ENCODE measurements at places on chromosomes 7 and 10.

DNA sequence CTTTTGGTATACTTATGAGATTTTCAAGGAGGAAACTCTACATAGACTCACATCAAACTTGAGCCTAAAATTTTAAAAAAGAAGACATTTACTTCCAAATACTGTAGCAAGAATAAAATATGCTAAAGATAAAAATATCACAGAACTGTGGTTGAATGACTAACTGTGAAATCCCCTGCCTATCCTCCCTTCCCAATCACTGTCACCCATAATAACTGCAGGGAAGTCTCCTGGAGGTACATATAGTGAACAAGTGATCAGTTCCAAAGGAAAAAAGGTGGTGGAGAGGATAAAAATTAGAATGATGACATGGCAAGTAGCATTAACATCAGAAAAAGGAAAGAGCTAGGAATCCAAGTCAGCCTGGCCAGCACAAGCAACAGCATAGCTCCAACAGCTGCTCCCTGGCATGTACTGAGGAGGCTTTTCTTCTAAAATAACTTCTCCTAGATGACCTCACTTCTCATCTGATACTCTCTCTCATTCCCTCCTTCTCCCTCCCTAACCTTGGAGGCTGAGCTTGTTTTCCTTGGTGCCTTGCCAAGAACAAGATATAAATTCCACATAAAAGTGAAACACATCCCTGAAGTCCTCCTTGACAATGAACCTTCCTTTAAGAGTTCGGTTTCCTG lies 124.0 kb downstream of the IQUB start:
- DNase-seq, result no peak

GRCh38 chr7:127618042-127618441 lies at the start of gene PAX4:
Gene PAX4 (minus strand): TSS chr7:127618142. CDS start chr7:127615928, 2,214 bp downstream.
- DNase-seq, result no peak

GRCh38 chr10:93437086-93437945 lies 44.8 kb downstream of the MYOF start:
- DNase-seq, result peak; percentile 74

GRCh38 chr10:50522908-50523307 lies 100.8 kb downstream of the SGMS1 start:
- no peak for DNase-seq

GRCh38 chr7:121666306-121666705 lies 206.7 kb upstream of the PTPRZ1 start:
- DNase-seq, result no peak

DNA sequence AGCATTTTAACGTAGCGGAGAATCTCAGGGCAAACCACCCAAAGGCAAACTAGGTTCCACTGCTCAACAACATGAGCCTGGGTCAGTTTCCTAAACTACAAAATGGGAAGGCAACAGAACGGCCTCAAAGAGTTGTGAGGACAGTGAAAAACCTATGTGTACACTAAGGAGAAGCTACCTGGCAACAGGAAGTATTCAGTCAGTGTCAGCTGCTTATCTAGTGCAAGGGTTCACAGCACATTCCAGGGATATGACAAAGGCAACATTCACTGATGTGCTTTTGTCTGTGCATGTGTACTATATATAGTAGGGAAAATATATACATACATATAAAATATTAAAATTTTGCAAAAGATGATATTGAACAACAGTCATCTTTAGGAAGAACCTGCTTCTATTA lies 17.2 kb downstream of the NUDCD3 start:
- no peak for DNase-seq

DNA sequence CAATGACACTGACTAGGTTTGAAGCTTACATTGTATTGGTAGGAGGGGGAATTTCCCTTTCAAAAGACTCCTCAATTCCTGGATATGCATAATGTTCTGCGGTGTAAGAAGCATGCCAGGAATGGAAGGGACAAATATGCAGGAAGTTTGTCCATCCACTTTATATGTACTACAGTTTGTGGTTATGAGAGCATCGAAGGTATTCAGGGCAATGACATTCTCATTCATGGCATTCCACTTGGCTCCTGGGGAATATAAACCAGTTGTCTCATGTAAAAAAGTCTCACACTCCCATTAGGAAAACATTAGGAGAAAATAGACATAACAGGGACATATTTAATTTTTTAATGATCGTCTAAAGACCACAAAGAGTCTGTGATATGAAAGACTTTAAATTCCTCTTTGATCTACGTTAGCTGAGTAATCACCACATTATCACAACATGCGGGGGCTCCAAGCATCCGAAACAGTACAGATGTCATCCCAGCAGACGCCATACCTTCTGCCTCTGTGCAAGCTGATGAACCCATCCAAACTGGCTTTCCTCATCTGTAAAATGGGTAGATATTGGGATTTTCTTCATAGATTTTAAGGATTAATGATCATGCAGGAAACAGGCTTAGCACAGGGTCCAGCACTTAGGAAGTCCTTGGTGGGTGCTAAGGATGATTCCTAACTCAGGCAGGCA lies 675.3 kb downstream of the INHBA start:
- DNase-seq, result no peak

- no peak for DNase-seq
These were observed 82.6 kb downstream of the PTPRE start for GRCh38 chr10:127989481-127990012.

All from ELF-1 (cell line).